Activated CD4-positive, alpha-beta T cell treated with anti-CD3 and anti-CD28 coated beads for 36 hours (primary cell): ENCODE measurements at places on chromosomes 16 and 17. TPM values are rescaled to one million over a fixed set of nuclear protein-coding genes. Genes with fewer than 3 reads are reported as not detected.

DNA sequence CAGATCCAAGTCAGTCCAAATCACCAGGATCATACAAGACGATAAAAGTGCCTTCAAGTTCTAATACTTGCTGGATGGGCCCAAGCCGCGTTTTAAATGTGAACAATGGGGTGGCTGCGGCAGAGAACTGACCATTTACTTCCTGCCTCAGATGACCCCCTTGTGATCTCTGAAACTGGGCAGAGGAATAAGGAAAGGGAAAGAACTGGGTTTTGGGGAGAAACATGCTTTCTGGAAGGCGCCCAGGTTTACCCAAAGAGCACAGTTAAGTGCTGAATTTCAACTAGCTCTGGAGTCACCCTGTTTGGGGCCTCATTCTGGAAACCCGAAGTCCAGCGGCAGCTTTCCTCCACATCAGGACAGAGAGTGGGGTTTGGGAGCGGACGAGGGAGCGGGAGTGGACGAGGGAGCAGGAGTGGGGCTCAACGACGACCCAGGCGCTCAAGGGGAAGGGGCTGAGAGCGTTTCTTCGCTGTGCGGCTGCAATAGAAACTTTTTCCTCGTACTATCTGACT lies 1.6 kb downstream of the FAM20A start:
- H3K27ac ChIP-seq: no peak overlapping the region
- peaks cover 58% of the 10 kb centered on the region for H3K27me3 ChIP-seq
- DNase-seq: no peak
- peaks cover 15% of the 10 kb centered on the region for H3K4me1 ChIP-seq
- no peaks in the 10 kb centered on the region for H3K36me3 ChIP-seq
- peak overlapping the region; percentile 34 for H3K4me3 ChIP-seq

DNA sequence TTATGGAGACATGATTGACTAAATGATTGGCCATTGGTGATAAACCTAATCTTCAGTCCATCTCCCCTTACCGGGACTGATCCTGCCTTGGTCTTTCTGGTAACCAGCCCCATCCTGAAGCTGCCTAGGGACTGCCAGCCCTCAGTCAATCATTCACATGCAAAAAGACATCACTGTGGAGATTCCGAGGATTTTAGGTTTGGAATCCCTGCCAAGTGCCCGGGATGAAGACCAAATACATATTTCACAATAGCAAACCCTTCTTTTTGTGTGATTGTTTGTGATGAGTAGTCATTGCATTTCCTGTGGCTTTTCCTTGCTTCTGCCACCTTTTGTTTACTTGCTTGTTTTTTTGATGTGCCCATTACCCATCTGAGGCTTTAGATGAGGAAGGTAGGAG lies 44.0 kb downstream of the EPN2 start:
- no peak overlapping the region for H3K4me3 ChIP-seq
- H3K27ac ChIP-seq: no peak overlapping the region
- DNase-seq: no peak
- H3K4me1 ChIP-seq: peaks cover 15% of the 10 kb centered on the region
- H3K27me3 ChIP-seq: peaks cover 3% of the 10 kb centered on the region

GRCh38 chr16:20894388-20894787 lies 5.8 kb downstream of the DCUN1D3 start:
- peaks cover 21% of the 10 kb centered on the region for H3K4me1 ChIP-seq
- no peak for DNase-seq
- H3K27me3 ChIP-seq: no peaks in the 10 kb centered on the region
- H3K36me3 ChIP-seq: peaks cover 15% of the 10 kb centered on the region
- H3K4me3 ChIP-seq: no peak overlapping the region
- no peak overlapping the region for H3K27ac ChIP-seq

LITAFD gene
- not detected for total RNA-seq
